H54 (cell line): ENCODE measurements at places on chromosomes 4 and X.

DNA sequence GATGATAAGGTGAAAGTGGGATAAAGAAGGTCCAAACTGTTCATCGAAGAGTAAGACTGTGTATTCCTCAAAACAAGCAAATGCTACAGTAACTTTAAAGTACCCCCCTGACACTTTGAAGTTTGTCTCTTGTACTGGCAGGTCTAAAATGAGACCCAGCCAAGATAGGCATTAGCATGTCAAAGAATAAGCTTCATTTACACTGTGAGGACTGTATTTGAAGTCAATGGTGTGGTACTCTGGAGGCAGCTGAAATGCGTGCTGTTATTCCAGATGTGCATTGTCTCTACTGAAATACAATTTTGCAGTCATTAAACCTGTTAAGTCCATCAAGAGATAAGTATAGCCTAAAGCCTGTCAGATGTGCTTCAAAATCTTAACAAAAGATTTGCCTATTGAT lies 288.9 kb upstream of the TECRL start:
- no peak for DNase-seq

GRCh38 chr4:152515678-152516077 lies 20.2 kb downstream of the FBXW7 start:
- peak; percentile 8 for DNase-seq

- peak; percentile 35 for DNase-seq
These were observed 9.9 kb downstream of the MED12 start for GRCh38 chrX:71128166-71128833.

DNA sequence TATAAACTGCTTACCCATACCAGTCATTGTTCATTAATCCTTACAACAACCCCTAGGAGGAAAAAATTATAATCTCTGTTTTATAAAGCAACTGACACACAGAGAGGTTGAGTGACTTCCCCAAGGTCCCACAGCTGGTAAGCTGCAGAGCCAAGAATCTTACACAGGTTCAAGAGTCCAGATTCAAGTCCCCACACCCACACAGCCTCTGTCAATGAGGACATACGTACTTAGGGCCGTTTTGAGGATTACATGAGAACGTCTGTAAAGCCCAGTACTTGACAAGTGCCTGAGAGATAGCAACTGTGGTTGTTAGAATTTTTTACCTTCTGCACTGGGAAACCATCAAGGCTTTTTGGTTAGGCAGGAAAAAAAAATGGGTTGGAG lies 556 bp upstream of the SLC25A43 start:
- no peak for DNase-seq

DNA sequence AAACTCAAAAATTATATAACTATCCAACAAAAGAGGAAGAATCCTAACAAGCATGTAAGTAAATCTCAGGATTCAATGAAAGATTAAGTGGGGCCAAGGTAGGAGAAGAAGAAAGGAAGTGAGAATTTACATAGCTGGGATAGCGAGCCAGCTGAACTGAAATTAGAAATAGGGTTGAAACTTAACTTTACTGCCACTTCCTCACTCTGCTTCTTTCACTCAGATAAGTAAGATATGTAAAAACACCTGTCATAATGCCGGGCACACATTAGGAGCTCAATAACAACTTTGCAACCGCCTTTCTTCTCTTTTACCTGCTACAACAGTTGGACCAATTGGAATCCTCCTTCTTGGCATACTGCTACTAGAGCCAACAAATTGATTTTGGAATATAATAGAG lies 129.4 kb downstream of the CNKSR2 start:
- no peak for DNase-seq

- DNase-seq = no peak
These were observed 171.0 kb upstream of the PPP1R2C start for GRCh38 chrX:42948723-42949657.

GRCh38 chrX:112751076-112751475 lies 71.3 kb upstream of the LHFPL1 start:
- no peak for DNase-seq

- DNase-seq = no peak
These were observed 3.6 kb upstream of the GPR173 start for GRCh38 chrX:53044995-53045394.

GRCh38 chrX:53445977-53446376 lies 11.8 kb upstream of the HSD17B10 start:
- no peak for DNase-seq

GRCh38 chr4:94640151-94640550 lies 117.6 kb upstream of the BMPR1B start:
- DNase-seq = no peak
